CD4-positive, alpha-beta T cell treated with Interleukin-4 for 1 hour (primary cell): ENCODE measurements at places on chromosomes 2 and 18.

- DNase-seq = no peak
Observed at GRCh38 chr2:216285701-216286100, 86.6 kb downstream of the MARCHF4 start.

GRCh38 chr2:31163011-31163539, 24.8 kb upstream of the GALNT14 start:
- DNase-seq = no peak

- no peak for DNase-seq
Observed at GRCh38 chr2:225649274-225649673, 249.8 kb downstream of the NYAP2 start.

- no peak for DNase-seq
Observed at GRCh38 chr2:177818412-177818811, 254.2 kb downstream of the PDE11A start.

DNA sequence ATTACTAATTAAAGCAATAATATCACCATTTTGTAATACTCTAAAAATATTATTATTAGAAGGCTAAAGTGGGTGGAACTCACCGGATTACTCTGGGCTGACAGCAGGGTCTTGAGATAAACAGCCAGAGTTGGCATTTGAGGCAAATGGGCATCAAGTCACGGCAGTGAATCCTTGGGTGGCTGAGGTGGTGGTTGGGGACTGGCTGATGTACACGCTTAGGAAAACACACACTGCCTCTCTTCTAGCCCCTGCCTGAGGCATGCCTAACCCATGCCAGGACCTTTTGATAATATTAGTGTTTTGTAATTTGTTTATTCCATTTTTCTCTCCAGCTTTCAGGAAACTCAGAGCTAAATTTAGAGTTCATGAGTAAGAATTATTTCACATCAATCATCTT, 76.8 kb downstream of the ACKR3 start:
- DNase-seq = no peak

GRCh38 chr18:56789004-56789888, 138.1 kb downstream of the WDR7 start:
- DNase-seq = no peak

- no peak for DNase-seq
Observed at GRCh38 chr2:128549646-128550260, 231.1 kb upstream of the HS6ST1 start.

DNA sequence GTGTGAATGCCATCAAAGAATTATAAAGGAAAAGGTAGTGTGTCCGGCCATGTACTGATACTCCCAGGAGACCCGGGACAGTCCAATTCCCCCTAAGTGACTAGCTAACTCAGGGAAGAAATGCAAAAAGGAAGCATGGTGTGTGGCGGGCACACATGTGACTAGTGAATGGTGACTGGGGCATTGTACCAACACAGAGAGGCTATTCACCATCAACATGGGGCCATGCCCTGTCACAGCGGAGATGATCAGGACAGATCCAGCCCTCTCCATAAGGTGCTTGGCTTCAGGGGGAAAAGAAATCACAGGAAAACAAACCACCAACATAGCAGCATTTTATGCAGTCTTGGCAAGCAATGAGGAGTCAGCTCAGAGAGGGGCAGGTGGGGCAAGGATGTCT, 34.3 kb downstream of the FAM168B start:
- no peak for DNase-seq

GRCh38 chr2:105102963-105103421, 65.1 kb downstream of the MRPS9 start:
- no peak for DNase-seq

- DNase-seq = no peak
Observed at GRCh38 chr2:119290859-119291587, 67.4 kb downstream of the STEAP3 start.

GRCh38 chr2:23359631-23360567, 25.1 kb upstream of the KLHL29 start:
- DNase-seq = no peak

GRCh38 chr2:208638059-208638458, 231.5 kb downstream of the PTH2R start:
- DNase-seq = no peak

- peak; percentile 64 for DNase-seq
Observed at GRCh38 chr18:12391487-12392165, 14.6 kb upstream of the AFG3L2 start.

- DNase-seq = no peak
Observed at GRCh38 chr2:174805803-174806202, 41.5 kb upstream of the CHRNA1 start.

DNA sequence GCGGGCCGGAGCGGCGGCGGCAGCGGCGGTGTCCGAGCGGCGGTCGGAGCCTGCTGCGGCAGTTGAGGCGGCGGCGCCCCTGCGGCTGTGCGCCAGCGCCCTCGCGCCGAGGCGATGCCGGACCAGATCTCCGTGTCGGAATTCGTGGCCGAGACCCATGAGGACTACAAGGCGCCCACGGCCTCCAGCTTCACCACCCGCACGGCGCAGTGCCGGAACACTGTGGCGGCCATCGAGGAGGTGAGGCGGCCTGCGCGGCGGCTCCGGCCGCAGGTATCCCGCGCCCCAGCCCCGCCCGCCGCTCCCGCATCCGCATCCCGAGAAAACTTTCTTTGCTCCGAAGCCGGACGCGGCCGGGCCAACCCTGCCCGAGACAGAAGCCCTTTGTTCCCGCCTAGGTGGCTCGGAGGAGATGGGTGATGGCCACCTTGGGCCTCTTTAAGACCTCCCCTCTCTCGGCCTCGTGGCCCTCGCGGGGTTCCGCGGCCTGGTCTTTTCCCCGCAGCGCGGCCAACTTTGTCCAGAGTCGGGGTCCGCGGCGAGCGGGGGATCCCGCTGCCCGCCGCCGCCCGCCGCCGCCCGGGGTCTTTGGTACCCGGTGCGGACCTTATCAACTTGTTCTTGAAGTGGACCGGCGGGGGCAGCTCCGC, 504 bp downstream of the ASAP2 start:
- no peak for DNase-seq

- DNase-seq = peak; percentile 63
Observed at GRCh38 chr2:44237221-44237620, 38.1 kb upstream of the SLC3A1 start.

- no peak for DNase-seq
Observed at GRCh38 chr2:46679761-46680160, 200.4 kb downstream of the TMEM247 start.

GRCh38 chr18:28831908-28832307, 655.0 kb upstream of the CDH2 start:
- no peak for DNase-seq

- no peak for DNase-seq
Observed at GRCh38 chr2:119473621-119474370, 42.1 kb downstream of the TMEM37 start.

DNA sequence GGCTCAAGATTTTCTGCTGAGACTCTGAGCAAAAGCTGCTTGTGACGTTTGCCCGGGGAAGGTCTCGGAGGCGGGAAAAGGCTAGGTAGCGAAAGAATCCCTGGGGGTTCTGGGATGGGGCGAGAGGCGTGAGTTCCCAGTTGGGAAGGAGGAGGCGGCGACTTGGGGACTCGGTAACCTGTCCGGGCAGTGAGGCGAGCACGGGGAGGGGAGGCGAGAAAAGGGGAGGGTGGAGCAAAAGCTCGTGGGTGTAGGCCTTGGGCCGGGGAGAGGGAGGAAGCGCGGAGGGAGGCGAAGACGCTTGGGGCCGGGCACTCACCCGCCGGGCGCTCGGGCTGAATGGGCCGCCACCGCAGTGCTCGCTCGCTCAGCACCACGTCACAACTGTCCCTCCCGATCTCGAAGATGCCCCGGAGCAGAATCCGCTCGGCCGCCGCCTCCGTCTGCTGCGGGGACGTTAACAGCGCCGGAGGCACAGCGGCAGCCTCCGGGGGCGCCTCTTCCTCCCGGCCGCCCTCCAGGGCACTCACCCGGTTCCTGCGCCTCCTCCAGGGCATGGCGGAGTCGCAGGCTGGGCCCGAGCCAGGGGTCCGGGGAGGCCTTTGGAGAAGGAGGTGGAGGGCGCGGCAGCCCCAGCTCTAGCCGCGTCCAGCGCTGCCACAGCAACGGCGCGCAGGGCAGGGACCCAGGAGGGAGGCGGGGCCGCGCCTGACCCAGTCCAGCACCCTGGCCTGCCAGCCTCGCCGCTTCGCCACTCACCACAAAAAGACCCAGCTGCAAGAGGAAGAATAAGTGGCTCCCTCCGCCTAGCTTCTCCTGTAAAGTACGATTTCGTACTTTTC, at the start of gene CERKL:
CERKL (minus strand) TSS at position 656 of the 842 bp plus-strand sequence; CDS start at position 557, 99 bp downstream.
- no peak for DNase-seq

DNA sequence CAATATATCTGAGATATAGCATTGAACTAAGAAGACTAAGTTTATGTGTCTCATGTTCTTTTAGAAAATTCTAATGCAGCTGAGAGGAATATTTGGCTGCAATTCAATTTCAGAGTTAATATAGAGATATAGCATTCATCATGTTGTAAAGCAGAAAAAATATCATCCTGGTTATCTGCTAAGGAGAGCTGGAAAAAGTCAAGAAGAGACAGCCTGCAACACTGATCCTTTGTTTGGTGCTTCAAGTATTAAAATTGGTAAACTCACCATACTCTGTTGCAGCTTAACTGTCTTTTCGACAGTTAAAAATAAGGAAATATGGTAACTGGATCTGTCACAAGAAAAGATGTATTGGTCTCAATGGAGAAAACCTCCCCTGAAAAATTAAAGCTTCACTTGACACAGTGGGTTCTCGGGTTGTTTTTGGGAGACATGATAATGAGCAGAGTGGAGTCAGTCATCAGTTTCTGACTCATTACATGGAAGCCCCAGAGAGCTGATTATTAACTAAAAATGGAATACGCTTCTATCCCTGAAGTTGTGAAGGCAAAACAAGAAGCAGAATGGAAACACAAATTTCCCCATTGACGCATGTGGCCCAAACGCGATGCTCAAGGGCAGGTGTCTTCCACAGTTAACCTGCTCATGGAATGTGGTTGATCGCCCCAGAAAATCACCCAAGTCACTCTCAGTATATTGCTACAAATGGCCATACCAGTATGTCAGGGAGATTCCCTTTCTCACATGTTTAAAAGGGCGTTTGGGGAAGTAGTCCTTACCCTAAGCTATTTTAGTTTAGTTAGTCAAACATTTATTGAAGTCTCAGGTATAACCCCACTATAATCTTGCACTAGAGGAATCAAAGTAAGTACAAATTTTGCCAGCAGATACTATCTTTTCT, 8.2 kb downstream of the BCL2 start:
- DNase-seq = no peak

- no peak for DNase-seq
Observed at GRCh38 chr18:54251606-54252390, 17.5 kb upstream of the POLI start.

- DNase-seq = no peak
Observed at GRCh38 chr2:176284461-176285049, 15.3 kb downstream of the MTX2 start.

DNA sequence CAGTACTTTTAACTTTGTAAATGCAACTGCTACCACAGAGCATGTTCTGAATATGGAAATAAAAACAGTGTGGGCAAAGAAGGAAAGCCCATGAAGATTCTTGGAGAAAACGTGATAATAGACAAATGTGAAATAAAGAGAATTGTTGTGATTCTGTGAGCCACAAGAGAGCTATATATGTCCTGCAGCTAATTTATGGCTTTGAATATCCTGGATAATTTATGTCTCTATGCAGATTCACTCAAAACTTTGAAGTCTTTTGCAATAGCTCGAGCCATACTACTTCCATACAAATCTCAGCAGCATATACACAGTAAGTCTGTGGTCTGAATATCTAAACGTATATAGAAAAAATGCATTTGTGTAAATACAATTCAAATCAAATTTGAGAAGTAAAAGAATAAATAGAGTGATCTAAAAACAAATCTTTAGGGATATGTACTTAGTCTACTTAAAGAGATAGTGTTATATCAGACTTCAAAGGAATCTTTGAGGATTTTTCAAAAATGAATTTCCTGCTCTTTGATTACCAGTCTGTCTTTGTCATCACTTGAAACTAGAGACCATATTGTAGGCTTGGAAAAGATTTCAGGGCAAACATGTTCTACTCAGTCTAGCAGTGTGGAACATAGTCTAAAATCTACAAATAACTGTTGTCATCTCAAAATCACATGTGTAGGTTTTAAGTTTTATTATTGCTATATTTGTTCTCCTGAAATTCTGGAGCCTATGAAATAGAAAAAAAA, 107.1 kb downstream of the CSRNP3 start:
- DNase-seq = no peak

DNA sequence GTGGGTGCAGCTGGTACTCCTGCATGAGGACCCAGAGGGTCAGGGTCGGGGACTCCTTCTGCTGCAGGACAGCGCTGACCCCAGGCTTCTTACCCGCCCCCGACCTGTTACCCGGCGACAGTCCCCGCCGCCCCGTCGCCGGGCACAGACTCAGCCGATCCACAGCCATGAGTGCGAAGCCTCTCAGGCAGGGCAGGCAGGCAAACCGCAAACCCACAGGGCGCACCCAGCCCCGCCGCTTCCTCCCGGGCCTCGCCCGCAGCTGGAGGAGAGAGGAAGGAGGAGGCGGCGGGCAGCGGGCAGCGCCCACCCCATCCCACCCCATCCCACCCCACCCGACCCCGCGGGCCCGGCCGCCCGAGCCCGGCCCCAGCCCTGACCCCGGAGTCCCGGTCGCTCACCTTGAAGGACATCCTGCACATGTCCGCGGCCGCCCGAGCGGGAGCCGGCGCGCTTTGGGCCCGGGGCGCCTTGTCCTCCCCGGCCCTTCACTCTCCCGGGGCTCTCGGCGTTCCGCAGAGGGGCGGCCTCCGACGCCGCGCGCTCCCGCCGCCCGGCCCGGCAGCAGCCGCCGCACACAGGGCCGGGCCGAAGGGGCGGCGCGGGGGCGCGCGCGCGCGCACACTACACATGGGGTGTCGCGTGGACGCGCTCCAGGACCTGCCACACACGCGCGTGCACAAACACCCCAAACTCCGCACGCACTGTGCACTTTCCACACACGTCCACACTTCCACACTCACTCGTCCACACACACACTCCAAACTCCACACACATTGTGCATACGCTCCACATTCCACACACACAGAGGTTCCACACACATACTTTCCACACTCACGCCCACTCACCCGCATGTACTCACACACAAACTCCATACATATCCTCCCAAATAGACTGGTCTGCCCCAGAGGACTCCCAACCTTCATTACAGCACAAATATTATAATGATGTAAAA, at the start of gene ANKRD29:
ANKRD29 (minus strand) TSS at position 603 of the 955 bp plus-strand sequence; CDS start at position 422, 181 bp downstream.
- DNase-seq = peak; percentile 68

DNA sequence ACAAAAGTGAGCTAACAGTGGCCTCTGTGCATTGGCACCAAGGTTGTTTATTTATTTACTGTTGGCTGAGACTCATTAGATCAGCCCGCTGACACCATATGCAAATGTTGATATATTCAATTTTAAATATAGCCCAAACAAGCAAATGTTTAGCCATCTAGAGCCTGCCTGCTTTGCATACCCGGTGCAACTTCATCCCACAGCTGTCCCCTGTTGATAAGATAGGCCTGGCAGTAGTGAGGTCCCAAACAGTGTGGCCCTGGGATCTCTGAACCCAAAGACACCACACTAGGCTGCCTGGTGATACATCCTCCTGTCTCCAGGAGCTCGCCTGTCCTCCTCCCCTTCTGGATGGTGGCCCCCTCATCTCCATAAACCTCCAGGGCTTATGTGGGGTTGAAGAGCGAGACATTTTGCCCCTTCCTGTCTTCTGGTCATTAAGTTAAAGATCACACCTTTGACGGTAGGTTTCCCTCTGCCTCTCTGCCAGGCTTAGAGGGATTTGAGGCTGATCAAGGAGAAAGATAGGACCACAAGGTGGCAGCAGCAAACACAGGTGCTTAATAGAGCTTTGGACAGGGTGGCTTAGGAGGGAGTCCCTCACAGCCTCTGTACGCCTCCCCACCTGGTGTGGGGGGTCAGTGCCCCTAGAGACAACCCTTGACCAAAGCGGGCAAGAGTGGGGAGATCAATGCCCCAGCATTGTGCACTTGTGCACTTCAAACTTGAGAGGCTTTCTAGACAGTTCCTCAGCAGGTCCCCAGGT, 23.7 kb upstream of the MYO5B start:
- peak; percentile 39 for DNase-seq

- no peak for DNase-seq
Observed at GRCh38 chr2:177738461-177739235, 333.9 kb downstream of the PDE11A start.
